Keratinocyte (primary cell): ENCODE measurements at places on chromosomes 5 and 9. TPM values are rescaled to one million over a fixed set of nuclear protein-coding genes. Genes with fewer than 3 reads are reported as not detected.

- no peak for DNase-seq
These were observed 68.8 kb downstream of the NTRK2 start for GRCh38 chr9:84738353-84738752.

DNA sequence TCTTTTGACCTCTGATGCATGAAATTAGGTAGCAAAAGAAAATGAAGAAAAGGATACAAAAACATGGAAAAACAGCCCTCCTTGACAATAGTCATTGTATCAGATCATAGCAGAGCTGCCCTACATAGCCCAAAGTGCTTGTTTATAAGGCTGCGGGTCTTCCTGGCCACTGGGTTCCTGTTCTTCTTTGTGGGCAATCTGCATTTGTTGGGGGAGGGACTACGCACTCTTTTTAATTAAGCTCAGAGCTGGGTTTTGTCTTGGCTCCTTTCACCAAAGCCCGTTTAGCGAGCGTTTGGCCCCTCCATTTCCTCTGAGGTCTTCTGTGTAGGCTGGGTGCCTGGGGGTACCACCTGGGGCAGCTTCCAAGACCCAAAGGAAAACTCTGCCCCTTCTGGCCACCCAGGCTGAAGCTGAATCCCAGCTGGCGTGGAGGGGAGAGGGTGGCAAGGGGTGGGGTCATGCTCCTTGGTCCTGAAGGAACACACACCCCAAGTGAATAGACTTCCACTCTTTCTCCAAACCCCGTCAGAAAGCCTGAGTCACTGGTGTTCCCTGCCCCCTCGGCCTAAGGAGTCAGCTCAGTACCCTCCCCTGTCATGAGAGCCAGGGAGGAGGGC, 6.5 kb upstream of the PAX5 start:
- no peak for DNase-seq

GRCh38 chr5:133262690-133263089, 210.9 kb downstream of the HSPA4 start:
- no peak for DNase-seq

GRCh38 chr9:29966247-29966646, 2393.0 kb upstream of the C9orf72 start:
- DNase-seq: no peak

- no peak for DNase-seq
These were observed 23.1 kb downstream of the TICAM2 start for GRCh38 chr5:115579216-115579615.

Gene FAM151B
- 0.80 to 1.0 TPM (median 0.83 TPM) in 3 replicates for polyA plus RNA-seq

Gene CER1
- polyA plus RNA-seq: not detected in 3 replicates

Gene IRX1
- 1.00 to 2.4 TPM (median 1.4 TPM) in 3 replicates for polyA plus RNA-seq

Gene MYMK
- not detected in 3 replicates for polyA plus RNA-seq

Gene CDH18
- 0.37 to 0.63 TPM (median 0.41 TPM) in 3 replicates for polyA plus RNA-seq

Gene SPINK4
- 0.85 TPM in 1 of 3 replicates, not detected in the others for polyA plus RNA-seq

Gene SLC34A1
- polyA plus RNA-seq: 0.02 to 0.07 TPM (median 0.06 TPM) in 3 replicates

Gene CARTPT
- not detected in 3 replicates for polyA plus RNA-seq
